Left colon (tissue), 2 donors: ENCODE measurements at places on chromosomes 3 and 15. TPM values are rescaled to one million over a fixed set of nuclear protein-coding genes. Genes with fewer than 3 reads are reported as not detected.
A peak's percentile ranks its signal among the peaks of the same experiment; 100 is the strongest.

The TMCO5A gene
- not detected for total RNA-seq

GRCh38 chr15:75849167-75849566 is 5.9 kb downstream of the UBE2Q2 start:
- DNase-seq = no peak

The PIERCE2 gene
- total RNA-seq = 5.3 TPM

DNA sequence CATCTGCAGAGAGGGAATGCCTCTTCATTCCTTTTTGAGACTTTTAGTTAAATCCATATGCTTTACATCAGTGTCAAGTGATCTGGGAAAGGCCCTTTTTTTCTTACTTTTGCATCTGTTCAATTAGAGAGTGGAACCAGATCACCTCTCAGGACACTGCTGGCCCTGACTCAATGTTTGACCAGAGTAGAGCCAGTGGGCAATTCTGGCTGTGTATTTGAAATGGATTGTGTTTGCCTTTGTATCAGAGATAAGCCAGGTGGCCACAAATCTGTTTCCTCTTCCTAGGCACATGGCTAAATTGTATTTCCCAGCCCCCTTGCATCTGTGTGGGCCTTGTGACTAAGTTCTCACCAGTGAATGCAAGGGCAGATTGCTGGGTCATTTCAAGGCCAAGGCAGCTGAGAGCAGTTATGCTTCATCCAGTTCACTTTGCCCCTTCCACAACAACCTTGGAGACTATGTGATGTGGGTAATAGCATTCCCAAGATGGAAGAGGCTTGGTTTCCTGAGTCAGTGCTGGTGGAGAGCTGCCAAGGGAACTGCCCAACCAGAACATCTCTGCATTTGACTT is 75.6 kb upstream of the CACNA2D3 start:
- DNase-seq = no peak

DNA sequence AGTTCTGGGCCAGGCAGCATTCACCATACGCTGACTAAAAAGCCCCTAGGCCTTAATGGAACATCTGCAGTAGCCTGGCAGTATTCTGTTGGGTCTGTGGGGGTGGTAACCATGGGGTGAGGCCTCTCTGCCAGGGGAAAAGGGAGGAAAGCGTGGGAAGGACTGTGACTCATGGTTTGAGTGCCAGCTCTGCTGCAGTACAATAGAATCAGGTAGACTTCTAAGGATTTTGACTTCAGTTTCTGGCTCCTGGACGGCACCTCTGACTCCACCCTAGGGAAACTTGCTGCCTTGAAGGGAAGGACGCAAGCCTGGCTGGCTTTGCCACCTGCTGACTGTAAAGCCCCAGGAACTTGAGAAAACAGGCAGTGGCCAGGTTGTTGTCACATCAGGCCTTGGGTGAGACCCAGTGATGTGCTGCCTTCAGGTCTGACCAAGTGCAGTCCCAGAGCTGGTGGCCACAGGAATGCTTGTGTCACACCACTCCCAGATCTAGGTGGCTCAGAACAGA is 148.6 kb downstream of the SUCNR1 start:
- no peak for DNase-seq

The SGO1 gene
- total RNA-seq = 2.8 TPM

- DNase-seq = no peak
Measured at GRCh38 chr3:8741581-8742261, 8.1 kb downstream of the CAV3 start.

GRCh38 chr3:69013253-69014021 is at the start of gene EOGT:
Gene EOGT (minus strand): TSS chr3:69013684. CDS start chr3:69009846, 3,838 bp downstream.
- peak; percentile 90 for DNase-seq

DNA sequence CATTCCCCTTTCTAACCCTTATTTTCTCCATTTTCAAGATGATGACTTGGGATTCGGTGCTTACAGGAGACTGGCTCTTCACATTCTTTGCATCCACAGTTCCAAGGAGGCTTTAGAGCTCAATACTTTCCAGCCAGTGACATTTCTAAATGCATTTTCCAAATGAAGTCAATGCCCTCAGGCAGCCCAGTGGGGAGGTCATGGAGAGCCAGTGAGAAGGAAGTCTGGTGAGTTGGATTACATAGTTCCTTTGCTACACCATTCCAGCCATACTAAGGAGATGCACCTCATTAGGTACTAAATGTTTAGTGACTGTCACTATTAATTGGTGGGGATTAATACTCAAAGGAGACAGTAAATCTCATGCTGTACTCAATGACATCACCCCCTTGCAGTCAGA is 248.1 kb downstream of the LRRN1 start:
- DNase-seq = no peak

DNA sequence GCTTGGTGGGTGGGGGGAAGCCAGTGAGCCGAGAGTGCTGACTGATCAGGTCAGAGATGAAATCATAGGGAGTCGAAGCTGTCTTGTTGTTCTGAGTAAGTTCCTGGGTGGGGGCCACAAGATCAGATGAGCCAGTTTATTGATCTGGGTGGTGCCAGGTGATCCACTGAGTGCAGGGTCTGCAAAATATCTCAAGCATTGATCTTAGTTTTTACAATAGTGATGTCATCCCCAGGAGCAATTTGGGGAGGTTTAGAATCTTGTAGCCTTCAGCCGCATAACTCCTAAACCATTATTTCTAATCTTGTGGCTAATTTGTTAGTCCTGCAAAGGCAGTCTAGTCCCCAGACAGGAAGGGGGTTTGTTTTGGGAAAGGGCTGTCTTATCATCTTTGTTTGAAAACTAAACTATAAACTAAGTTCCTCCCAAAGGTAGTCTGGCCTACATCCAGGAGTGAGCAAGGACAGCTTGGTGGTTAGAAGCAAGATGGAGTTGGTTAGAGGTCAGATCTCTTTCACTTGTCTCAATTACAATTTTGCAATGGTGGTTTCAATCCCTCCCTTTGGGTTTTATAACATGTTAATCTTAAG is 18.7 kb upstream of the MTMR14 start:
- no peak for DNase-seq

The ACAD11 gene
- 5.2 TPM for total RNA-seq

GRCh38 chr3:44292276-44292675 is 46.3 kb upstream of the TCAIM start:
- DNase-seq = no peak

GRCh38 chr3:16849795-16850194 is 35.0 kb upstream of the PLCL2 start:
- DNase-seq = no peak

- no peak for DNase-seq
Measured at GRCh38 chr3:128998561-128998960, 2.5 kb upstream of the EFCC1 start.

- peak; percentile 53 for DNase-seq
Measured at GRCh38 chr3:128385080-128385832, 81.4 kb downstream of the DNAJB8 start.

GRCh38 chr3:109702252-109702651 is 364.9 kb upstream of the DPPA4 start:
- no peak for DNase-seq

The SCN5A gene
- total RNA-seq = 0.43 TPM

The ITIH4 gene
- 2.7 TPM for total RNA-seq

GRCh38 chr3:18027161-18027939 is 284.9 kb upstream of the TBC1D5 start:
- DNase-seq = no peak

The MRPL46 gene
- 31.8 TPM for total RNA-seq

DNA sequence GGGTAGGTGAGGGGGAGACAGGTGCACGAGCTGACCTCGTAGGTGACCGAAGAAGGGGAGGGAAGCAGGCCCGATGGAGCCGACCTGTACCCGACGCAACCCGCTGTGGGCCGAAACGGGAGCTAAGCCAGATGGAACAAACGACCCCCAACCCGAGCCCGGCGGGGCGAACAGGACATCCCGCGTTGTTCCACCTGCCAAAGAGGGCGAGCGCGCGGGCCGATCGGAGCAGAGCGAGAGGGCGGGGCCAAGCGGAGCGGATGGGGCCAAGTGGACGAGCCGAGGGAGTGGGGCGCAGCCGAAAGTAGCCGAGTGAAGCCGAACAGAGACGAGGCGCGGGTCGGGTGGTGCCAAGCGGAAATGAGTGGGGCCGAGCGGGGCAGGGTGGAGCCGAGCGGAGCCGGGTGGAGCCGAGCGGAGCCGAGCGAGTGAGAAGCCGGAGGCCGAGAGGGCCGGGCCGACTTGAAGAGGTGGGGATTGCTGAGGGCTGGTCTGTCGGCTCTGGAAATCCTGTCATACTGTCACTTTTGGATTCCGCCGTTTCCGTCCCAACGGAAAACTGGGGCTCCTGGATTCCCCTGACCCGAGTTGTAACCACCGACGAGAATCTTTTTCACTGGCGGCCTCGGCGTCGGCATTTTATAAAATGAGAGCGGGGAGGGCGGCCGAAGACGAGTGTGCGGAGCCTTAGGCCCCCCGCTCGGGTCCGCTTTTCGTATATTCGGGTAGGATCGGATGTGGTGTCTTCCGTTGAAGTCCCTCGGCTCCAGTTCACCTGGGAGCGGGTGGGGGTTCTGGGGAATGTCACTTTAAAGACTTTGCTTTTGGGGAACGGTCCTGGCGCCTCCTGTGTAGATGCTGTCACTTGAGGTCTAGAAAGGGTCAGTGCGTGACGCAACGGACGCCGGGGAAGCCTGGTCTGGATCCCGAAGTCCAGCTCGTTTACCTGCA is 15.6 kb upstream of the WNT7A start:
- peak; percentile 95 for DNase-seq

The LRRN1 gene
- 0.56 TPM for total RNA-seq

The TRPM1 gene
- not detected for total RNA-seq

- no peak for DNase-seq
Measured at GRCh38 chr3:65706776-65707568, 331.7 kb downstream of the MAGI1 start.

The NR2E3 gene
- total RNA-seq = 0.20 TPM

DNA sequence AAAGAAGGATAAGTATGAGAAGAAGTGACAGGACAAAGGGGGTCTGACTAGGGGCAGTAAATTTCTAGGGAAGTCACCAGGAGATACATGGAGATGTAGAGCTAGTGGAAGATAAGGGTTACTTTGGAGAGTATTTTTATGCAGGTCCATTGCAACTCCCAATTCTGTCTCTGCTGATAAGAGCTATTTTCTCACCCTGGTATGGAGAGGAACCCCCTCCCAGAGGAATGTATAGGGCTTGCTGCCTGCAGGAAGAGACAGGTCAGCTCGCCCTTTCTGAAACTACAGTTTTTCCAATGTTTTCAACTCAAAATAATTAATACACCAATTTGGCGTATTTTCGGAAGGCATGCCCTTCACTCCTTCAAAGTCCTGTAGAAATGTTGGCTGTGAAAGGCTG is 11.4 kb upstream of the CORO2B start:
- DNase-seq = no peak

The RAB6B gene
- 3.3 TPM for total RNA-seq

DNA sequence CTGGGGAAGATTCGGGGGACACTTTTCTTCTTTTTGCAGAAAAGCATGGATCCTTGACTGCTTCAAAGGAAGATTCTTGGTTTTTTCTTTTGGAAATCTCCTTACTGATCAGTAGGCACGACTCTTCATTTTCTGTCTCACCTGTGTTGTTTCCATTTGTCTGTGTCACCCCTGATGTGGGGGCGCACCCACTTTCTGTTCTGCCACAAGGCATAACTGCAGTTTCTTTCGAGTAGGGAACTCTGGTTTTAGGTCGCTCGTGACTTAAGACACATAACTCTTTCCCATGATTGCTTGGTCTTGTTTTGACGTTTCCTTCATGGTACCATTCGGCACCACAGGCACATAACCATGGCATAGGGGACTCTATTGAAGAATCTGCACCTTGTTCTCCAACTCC is 31.3 kb downstream of the RNF168 start:
- no peak for DNase-seq

The COX17 gene
- 56.8 TPM for total RNA-seq

GRCh38 chr3:22475665-22476240 is 724.7 kb upstream of the ZNF385D start:
- no peak for DNase-seq

The RNF111 gene
- 27.0 TPM for total RNA-seq

- DNase-seq = no peak
Measured at GRCh38 chr3:140499114-140499757, 178.6 kb upstream of the TRIM42 start.

DNA sequence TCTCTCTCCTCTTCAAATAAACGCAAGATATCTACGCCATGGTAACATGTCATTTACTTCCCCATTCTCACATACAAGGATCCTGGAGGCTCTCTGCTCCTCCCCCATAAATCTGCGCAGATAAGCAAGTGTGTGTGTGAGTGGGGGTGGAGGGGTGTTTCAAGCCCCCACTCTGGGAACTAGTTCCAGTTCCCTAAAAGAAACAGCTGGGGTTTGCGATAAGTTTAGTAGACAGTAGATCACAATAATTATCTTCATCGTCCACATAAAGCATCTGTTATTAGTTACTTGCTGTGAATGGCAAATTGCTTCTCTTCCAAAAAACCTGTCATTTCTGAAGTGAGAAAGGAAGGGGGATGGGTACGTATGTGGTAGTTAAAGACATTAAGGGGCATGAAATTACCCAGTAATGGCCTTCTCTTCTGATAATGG is 79.8 kb downstream of the RBPMS2 start:
- DNase-seq = no peak

GRCh38 chr3:185212559-185212958 is 41.3 kb downstream of the EHHADH start:
- DNase-seq = no peak

The BOC gene
- total RNA-seq = 10.6 TPM

The TICRR gene
- total RNA-seq = 1.3 TPM
